CD8-positive, alpha-beta memory T cell (primary cell): ENCODE measurements at places on chromosomes 1 and 21.

- DNase-seq, result no peak
Observed at GRCh38 chr1:110393691-110394492, 3.1 kb upstream of the SLC16A4 start.

DNA sequence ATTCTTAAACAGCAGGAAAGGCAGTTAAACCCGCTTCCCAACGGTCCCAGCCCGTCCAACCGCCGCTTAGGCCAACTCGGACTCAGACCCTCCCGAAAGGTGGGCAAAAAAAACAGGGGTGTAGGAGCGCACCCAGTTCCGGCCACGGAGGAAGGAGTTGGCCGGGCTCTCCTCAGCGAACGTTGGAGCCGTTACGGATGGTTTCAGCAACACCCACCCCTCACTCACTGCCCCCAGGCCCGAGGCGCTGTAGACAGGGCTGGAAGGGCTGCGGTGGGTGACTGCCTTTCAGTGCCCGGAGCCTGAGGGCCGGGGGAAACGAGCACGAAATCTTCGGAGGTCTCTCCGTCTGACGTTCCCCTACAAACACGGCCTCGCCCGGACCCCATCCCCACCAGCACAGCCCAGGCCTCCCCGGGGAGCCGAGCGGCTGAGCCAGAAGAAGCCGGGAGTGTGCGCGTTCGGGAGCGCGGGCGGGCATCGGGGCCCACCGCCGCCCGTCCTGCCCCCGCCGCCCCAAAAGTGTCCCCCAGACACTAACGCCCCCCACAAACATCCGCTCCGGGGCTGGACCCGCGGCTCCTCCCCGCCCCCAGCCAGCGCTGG lies 1.3 kb downstream of the KDM5B start:
- DNase-seq, result peak; percentile 18

- peak; percentile 54 for DNase-seq
Observed at GRCh38 chr21:39441502-39442475, 3.8 kb downstream of the LCA5L start.

GRCh38 chr1:32468791-32469190 lies 3.9 kb downstream of the ZBTB8B start:
- DNase-seq, result no peak
